ENCODE measurements at places on chromosomes 2 and 18. TPM values are rescaled to one million over a fixed set of nuclear protein-coding genes. Genes with fewer than 3 reads are reported as not detected.

GRCh38 chr2:165472922-165473321 lies 3.4 kb downstream of the CSRNP3 start:
- DNase-seq: no peak

PLEKHA3 gene
- total RNA-seq: 47.5 TPM

ABCB11 gene
- total RNA-seq: 0.26 TPM

DNA sequence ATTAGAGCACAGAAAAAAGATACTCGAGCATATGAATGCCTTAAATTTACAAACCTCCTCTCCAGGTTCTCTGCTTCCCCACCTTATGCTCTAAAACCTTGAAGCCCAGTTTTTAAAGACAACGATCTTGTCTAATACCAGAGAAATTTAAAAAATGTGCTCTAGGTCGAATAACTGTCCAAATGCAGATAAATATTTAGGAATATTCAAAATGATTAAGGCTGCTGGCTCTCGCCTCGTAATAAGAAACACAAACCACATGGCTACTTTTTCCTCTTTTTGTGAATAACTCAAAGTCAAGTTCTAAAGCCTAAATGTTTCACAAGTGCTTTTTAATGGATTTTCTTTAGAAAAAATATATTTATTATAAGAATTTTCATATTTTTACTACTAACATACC lies 101.3 kb downstream of the SATB2 start:
- DNase-seq: no peak

DNA sequence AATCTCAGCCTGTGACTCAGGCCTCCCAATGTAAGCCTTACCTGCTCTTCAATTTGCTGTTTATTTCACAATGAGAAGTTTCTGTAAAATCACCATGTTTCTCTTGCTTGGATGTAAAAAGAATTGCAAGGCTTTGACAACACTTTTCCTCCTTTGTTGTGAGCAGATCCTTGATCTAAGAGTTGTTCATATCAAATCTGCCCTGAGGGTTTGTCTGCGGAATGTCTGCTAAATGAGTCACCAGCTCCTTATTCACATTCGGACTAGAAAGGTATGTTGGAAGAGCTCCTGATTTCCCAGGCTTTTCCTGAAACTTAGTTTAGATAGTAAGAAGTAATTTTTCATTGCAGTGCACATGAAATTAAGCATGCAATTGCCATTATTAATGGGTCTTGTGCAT lies 268.2 kb upstream of the TCF4 start:
- DNase-seq: no peak

DNA sequence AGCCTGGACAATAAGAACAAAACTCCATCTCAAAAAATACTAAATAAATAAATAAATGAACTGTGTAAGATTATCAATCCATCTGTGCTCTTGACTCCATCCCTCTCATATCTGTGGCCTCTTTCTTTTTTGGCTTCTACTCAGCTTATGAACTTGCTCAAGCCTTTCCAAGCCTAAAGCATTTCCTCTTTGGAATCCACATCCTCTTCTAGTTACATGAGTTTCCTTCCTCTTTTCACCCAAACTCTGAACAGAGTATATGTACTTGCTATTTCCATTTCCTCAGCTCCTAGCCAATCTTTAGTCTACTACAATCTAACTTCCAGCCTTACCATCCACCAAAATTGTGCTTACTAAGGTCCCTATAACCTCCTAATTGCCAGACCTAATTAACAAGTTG lies 2.5 kb upstream of the DNAJC10 start:
- no peak for DNase-seq

DNA sequence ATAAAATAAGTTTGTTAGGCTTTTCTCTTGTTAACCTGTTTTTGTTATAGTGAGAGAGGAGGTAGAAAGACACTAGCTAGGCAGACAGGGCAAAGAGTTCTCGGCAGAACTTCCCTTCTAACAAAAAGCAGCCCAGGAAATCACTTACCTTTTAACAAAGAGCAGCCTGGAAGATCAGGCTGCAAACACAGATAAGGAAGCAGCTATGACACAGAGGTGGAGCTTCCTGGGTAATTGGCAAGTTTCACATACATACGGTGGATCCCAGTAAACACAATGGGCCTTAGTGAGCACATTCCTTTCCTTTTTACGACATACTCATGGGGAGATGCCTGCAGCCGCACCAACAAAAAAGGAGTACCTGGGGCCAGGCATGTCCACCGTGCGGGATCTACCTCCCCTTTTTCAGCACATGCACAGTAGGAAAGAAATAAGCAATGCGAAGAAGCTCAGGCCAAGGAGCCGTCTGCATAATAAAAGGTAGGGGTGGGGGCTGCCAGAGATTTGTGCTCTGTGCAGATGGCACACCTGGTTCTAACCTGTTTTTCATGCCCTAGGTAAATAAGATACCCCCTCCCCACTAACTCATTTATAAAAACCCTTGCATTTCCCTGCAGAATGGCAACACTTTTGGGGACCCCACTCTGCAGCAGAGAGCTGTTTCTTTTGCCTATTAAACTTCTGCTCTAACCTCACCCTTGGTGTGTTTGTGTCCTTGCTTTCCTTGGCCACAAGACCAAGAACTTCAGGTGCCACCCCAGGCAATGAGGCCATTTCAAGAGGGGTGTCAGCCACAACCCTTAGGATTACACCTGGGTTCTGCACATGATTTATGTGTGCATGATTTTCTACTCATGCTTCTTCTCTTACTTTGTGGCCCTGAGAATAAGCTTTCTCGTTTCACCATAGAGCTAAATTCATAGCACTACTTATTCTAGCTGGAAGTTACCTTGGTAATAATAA lies 26.5 kb downstream of the MDH1 start:
- DNase-seq: no peak

- no peak for DNase-seq
Observed at GRCh38 chr2:120498576-120499394, 152.8 kb downstream of the INHBB start.

DNA sequence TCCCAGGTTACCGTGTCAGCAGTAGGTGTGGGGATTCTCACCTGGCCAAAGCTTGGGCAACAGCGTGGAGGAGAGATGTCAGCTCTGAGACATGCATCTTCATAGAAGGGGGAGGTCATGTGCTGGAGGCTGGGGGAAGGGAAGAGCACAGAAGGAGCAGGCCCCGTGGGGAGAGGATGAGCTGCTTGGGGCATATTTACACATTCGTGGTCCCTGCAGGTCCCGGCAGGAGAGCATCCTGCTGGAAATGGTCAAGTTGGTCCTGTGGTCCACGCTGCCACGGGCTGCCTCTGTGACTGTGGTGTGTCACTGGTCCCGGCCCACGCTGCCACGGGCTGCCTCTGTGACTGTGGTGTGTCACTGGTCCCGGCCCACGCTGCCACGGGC lies 195.1 kb upstream of the TWIST2 start:
- no peak for DNase-seq

DAW1 gene
- total RNA-seq: 0.15 TPM

DNA sequence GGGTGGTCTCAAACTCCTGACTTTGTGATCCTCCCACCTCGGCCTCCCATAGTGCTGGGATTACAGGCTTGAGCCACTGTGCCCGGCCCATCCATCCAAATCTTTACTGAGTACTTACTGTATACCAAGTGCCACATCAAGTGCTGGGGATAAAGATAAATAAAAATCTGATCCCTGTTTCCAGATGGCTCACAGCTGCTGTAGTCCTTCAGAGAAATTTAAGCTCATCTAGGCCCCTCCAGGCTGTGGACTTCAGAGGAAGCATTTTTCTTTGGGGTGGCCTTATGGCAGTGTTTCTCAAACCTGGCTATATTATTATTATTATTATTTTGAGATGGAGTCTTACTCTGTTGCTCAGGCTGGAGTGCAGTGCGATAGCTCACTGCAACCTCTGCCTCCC lies 33.7 kb upstream of the GTF2A1L start:
- DNase-seq: no peak

GRCh38 chr18:80253236-80253635 lies 5.9 kb upstream of the PARD6G start:
- no peak for DNase-seq

DNA sequence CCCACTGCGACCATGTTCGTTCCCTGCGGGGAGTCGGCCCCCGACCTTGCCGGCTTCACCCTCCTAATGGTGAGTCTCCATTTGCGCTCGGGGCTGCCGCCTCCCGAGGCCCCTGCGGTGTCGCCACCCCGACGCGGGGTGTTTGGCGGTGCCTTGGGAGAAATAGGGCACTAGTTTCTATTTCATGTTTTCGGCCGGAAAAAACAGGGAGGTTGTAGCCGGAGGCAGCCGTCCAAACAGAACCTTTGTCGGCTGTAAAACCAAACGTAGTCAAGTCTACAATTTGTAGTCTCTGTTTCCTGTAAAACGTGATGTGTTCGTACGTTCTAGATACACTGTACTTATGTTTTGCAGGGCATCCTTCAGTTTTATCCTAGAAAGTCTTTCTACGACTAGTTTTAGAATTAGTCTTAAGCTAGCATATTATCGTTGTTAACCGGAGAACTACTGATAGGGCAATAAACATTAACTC lies 290 bp downstream of the PSMG2 start:
- no peak for DNase-seq

All from right cardiac atrium (tissue), 5 donors.